NCI-H526 (cell line): ENCODE measurements at places on chromosomes 11 and 22.

DNA sequence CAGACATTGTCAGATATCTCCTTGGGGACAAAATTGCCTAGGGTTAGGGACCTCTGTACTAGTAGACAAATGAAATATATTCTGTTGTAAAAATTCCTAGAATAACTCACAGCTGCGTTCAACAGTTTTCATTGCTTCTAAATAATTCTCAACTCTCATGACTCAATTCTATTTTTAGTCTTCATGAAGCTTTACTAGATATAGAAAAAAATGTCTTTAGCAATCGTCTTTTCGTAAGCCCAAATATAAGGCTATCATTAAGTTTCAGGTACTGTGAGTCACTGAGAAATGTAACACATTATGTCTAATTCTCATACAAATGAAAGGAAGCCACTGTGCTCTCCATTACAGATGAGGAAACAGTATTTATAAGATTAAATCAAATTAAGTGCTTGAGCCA is 6.4 kb downstream of the MMP12 start:
- DNase-seq = no peak

DNA sequence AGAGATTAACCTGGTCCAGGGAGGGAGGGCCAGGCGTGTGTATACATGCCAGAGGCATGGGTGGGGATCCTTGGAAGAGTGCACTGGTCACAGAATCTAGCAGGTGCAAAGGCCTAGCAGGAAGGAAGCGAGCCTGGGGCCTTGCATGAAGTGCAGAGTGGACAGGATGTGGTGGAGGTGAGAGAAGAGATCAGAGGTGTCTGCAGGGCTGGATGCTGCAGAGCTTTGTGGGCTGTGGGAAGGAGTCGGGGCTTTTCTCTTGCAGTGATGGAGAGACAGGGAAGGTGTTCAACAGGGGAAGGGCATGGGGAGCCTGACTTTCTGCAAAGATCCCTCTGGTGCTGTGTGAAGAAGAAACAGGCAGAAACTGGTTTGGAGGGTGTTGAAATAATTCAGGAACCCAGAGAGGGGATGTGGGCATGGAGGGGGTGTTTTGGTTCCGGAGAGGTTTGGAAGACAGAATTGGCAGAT is 2.5 kb upstream of the TPST2 start:
- DNase-seq = peak; percentile 6

DNA sequence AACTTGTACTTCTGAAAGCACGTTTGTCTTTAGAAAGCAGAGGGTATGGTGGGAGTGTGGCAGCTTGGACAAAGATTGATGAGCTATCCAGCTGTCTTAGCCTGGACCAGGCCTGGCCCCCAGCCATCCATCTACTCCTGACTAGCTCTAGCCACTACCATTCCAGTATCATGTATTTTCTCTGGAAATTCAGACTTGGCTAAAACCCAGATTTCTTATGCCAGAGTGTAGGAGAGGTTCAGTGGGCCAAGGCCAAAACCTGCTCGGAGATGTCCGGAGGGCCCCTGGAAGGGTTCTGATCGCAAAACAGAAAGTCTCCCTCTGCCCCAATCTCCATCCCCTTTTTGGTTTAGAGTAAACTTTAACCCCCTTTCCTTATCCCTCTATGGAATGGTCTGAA is 24.8 kb upstream of the MTCH2 start:
- no peak for DNase-seq

GRCh38 chr22:46416891-46417580 is 81.5 kb downstream of the TRMU start:
- DNase-seq = no peak

DNA sequence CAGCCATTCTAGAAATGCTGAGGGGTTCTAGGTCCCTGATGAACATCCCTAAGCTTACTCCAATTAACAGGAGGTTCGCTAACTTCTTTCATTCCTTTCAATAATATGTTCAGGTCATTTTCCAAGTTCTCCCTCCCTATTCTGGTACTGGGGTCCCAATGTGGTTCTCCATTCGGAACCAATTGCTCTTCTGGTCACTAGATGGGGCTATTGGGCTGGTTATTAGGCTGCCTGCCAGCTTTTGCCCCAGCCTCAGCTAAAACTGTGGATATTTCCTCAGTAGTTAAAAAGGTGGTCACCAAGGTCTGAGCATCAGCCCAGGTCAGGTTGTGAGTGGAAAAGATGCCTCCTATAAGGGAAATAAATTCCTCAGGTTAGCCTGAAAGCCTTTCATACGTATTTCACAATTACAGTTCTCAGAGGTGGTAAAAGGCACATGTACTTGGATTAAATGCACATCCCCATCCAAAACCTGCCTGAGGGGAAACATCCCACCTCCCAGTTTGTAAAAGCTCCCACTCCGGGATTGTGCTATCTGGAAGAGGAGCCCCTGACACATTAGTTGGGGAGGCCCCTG is 161.1 kb upstream of the CCDC179 start:
- DNase-seq = peak; percentile 48

DNA sequence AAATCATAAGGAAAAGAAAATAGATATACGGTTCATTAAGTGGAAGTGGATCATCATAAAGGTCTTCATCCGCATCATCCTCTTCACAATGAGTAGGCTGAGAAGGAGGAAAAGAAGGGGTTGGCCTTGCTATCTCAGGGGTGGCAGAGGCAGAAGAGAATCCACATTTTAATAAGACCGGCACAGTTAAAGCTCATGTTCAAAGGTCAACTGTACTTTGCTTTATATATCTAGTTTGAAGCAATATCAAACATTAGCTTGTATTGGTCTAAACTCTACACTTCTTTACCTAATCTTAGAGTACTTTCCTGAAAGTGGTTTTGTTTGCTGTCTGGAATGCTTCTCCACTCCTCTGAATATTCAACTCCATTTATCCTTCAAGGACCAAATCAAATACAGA is 5.7 kb upstream of the PPFIBP2 start:
- DNase-seq = no peak

- DNase-seq = peak; percentile 26
These were observed 7.0 kb upstream of the L3MBTL2 start for GRCh38 chr22:41198027-41198580.

DNA sequence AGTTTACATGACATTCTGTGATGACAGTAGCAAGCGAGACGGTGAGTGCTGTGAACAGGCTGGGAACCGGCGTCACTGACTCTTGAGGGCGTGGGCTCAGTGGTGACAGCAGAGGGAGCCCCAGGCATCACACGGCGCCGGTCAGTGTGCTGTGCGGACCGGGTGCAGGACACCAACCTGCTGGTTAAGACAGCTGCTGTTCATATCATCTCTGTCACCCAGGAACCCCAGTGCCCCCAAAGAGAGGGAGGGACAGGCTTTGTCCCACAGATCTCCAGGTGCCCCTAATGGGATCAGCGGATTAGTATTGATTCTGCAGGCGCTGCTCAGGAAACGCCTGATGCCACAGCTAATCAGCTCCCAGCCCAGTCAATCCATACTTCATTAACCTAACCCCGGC is 18.4 kb downstream of the B3GAT1 start:
- peak; percentile 79 for DNase-seq

- no peak for DNase-seq
These were observed 229.3 kb downstream of the CASP12 start for GRCh38 chr11:104668797-104669463.

DNA sequence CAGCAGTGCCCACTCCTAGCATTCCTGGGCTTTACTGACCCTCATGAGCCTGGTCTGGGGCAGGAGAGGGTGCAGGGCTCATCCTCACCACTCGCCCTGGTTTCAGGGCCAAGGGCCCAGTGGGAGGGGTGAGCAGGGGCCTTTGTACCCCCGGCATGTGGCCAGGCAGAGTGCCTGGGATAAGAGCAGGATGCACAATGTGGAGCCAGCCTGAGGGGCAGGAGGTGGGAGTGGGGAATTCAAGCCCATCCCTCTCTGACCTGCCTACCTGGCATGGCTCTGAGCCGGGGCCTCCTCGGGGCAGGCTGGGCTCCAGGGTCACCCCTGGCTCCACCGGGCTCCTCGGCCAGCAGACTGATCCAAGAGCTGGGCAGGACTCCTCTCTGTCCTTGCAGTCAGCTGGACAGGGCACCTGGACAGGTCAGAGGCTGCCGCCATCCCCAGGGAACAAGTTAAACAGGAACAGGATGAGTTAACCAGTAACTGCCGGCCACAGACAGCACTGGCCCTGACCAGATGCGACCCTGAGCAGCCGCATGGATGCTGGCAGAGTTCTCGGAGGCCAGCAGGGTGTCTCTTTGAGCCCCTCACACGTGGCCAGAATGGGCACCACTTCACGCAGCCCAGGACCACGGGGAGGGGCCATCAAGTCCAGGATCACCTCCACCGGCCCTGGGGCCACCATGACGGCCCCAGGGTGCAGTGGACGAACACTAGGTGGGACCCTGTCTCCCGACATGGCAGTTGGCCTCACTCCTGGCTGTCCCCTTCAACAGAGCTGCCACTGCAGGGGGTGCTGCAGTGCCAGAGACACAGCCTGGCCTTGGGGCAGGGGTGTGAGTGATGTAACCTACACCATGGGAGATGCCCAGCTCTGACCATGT is 5.0 kb downstream of the SIGIRR start:
- DNase-seq = no peak

DNA sequence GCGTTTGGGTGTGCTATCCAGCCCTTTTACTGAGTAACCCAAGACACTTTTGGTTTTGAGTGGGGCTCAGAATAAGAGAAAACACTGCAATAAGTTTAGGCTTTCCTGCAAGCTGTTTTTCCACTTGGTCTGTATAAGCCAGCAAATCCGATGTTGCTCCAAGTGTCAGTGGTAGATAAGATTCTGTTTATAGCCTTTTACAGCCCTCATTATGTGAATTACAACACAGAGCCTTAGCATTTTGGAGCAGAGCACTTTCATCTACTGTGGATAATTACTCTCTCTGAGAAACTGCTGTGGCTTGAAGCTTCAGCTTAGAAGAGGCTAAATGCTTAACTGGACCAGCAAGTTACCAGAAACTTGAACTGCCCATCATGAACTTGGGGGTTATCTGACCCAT is 601.1 kb downstream of the JRKL start:
- DNase-seq = no peak

- DNase-seq = no peak
These were observed 534.2 kb upstream of the ANO5 start for GRCh38 chr11:21658654-21659193.

GRCh38 chr11:7575841-7576725 is 62.3 kb downstream of the PPFIBP2 start:
- DNase-seq = peak; percentile 54

- no peak for DNase-seq
These were observed 90.0 kb downstream of the GRIK4 start for GRCh38 chr11:120601536-120601935.

- DNase-seq = no peak
These were observed 1021.4 kb downstream of the BRD1 start for GRCh38 chr22:48806227-48806781.

- no peak for DNase-seq
These were observed 34.8 kb downstream of the JHY start for GRCh38 chr11:122917311-122917710.

DNA sequence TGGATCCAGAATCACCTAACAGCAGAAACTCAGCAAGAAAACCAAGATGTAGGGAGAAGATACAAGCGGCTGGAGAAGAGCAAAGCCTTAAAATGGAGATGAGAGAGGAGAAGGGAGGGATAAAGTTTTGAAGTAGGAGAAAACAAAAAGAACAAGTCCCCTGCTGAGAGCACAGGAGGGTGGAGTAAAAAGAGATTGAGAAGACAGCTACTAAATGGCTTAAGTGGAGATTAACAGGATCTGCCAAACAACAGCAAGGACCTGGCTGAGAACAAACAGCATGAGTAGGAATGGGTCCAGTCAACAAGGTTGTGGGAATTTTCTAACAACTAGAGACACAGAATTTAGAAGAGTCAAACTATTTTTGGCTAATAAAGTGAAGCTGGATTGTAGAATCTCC is 18.1 kb downstream of the BTG4 start:
- DNase-seq = no peak

GRCh38 chr11:126756855-126757254 is 243.7 kb downstream of the KIRREL3 start:
- no peak for DNase-seq

DNA sequence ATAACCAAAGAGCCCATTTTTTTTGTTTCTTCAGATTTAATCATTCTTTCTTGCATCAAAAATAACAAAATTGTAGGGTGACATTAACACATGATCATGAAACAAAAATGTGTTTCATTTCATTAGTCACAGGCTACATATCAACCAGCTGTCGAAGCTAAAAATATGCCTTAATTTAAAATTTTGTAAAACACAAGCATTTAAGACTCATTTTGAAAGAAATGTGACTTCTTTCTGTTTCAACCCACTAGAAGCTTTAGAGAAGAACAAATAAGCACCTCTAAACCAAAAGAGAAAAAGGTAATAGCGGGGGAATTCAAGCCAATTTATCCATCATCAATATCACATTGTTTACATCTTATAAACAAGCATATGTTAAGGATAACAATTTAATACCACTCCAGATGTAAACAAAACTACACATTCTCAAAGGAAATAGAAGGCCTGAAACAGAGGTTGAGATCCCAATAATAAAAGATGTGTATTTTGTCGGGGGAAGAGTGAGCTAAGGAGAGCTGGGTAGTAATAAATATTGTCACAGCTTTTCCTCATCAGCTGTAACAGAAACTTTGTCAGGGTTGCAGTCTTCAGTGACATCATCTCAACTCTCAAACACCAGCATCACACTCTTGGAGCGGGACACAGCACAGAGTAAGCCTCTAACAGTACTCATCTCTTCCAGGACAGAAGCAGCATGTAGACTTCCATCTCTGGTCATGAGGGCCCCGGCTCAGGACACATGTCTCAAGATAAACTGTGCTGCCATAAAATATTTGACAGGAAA is 42.0 kb downstream of the ALG9 start:
- no peak for DNase-seq

GRCh38 chr11:75149766-75150465 is 991 bp upstream of the SLCO2B1 start:
- DNase-seq = no peak

DNA sequence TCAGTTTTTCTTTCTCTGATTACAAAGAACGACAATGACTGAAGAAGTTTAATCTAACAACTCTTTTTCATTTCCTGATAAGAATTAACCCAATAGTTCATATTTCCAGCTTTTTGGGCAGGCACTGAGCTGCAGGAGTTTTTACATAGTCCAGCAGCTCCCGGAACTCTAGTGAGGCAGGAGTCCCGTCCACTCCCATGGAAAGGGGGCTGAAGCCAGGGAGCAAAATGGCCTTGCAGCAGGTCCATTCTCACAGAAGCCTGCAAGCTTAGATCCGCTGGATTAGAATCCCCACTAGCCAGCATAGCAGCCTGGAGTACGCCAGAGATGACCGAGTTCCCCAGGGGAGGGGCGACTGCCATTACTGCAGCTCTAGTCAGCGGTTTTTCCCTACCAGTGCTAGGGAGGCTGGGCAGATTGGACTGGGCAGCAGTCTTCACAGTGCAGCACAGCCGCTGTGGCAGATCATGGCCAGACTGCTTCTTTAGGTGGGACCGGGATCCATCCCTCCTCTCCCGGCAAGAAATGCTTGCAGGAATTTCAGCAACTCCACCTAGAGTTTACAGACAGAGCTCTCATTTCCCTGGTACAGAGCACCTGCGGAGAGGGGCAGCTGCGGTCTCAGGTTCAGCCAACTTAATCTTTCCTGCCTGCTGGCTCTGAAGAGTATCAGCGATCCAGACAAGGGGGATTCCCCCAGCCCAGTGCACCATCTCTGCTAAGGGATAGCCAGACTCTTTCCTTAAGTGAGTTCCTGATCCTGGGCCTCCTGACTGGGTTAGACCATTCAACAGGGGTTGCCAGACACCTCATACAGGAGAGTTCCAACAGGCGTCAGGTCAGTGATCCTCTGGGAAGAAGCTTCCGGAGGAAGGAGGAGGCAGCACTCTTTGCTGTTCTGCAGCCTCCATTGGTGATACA is 742 bp upstream of the CASP4 start:
- no peak for DNase-seq

- no peak for DNase-seq
These were observed 222.1 kb downstream of the LRRC4C start for GRCh38 chr11:41237382-41237781.
